ENCODE measurements at places on chromosomes 13 and 19.

GRCh38 chr19:4536798-4537197 lies 1.8 kb upstream of the PLIN5 start:
- DNase-seq = no peak

DNA sequence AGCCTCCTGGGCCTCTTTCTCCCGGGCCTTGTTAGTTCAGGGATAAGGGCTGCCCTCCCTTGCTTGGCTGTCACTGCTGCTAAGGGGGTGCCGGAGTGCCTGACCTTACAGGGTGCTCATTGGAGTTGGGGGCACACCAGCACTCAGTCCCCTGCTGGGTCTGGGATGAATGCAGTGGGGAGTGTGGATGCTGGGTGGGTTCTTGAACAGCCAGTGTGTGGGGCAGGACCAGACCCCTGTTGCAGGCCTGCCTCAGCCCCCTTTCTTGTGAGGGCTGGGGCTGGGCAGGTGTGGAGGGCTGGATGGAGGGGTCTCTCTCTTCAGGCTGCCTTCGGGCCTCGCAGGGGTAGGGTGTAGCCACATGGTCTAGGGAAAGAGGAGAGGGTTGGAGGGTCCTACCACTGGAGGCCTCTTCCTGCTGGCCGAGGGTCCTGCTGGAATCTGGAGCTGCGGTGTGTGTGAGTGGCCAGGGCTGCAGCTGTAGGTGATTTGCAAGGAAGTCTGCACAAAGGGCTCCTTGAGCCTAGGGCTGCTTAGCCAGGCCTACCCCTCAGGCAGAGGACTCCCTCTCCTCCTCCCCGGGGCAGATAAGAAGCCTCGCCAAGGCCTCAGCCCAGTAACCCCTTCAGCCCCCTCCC lies 3.2 kb downstream of the CEBPA start:
- no peak for DNase-seq

- DNase-seq = no peak
Measured at GRCh38 chr13:42747399-42747873, 33.9 kb upstream of the FAM216B start.

GRCh38 chr19:36032251-36033104 lies at the start of gene CLIP3:
CLIP3 (minus strand) TSS chr19:36032873; CDS start chr19:36032357, 516 bp downstream.
- peak; percentile 18 for DNase-seq

- no peak for DNase-seq
Measured at GRCh38 chr19:41276231-41276630, 12.1 kb downstream of the HNRNPUL1 start.

All from activated CD8-positive, alpha-beta memory T cell treated with anti-CD3 and anti-CD28 coated beads for 4 hours (primary cell).